ENCODE measurements at places on chromosomes 13 and 19.

GRCh38 chr13:45695198-45695730 lies 6.9 kb upstream of the CBY2 start:
- DNase-seq, result no peak

- no peak for DNase-seq
These were observed 5.4 kb upstream of the CBY2 start for GRCh38 chr13:45696610-45697226.

GRCh38 chr19:8204961-8205360 lies 4.2 kb upstream of the CERS4 start:
- no peak for DNase-seq

GRCh38 chr13:79742923-79743322 lies 262.0 kb downstream of the NDFIP2 start:
- no peak for DNase-seq

GRCh38 chr19:2783781-2784145 lies 690 bp upstream of the SGTA start:
- no peak for DNase-seq

DNA sequence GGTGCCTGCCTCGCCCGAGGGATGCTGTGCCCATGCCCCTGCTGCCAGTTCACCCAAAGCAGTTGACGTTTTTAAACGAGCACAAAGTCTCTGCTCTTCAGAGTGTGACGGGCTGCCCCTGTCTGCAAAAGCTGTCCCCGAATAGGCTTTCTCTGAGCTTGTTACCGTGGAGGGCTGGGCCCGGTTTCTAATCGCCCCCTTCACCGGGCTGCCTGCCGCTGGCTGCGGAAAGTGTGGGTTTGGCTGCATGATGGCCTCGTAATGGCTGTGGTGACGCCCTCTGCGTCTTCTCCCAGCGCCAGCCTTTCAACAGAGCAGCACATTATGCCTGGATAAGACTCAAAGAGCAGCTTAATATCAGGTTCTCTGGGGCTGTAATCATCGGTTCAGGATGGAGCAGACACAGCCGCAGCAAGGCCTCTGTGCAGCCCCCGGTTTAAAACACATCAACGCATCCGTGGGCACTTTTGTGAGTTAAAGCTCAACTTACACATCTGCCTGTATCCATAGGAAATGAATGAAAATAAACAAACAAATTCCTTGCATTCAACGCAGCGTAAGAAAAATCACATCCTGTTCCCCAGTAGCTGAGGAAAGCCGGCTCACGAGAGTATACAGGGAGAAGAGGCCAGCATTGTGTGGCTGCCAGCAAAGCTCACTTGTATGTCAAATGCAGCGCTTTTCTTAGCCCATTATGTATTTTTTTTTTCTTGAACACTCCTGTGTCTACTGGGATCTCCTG lies 166.4 kb upstream of the SOX1 start:
- DNase-seq, result no peak

GRCh38 chr13:98563071-98563470 lies 13.8 kb downstream of the STK24 start:
- DNase-seq, result peak; percentile 64

GRCh38 chr13:34810996-34811395 lies 131.1 kb upstream of the NBEA start:
- no peak for DNase-seq

DNA sequence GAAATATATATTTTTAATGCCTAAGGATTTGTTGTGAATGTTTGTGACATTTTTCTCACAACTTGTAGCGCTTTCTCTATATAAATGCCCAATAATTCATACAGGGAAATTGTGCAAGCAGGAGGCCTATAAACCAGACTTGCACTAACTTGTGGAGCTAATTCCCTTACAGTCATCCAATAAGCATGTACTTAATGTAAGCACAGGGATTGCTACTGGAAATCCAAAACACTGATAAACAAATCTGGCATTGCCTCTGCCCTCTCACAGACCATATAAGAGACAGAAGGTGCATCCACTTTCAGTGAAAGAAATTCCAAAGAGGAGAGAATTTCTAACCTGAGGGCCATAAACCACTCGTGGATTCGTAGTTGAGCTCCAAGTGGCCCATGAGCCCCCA lies 518.8 kb downstream of the MYO16 start:
- DNase-seq, result no peak

- peak; percentile 48 for DNase-seq
These were observed 366.4 kb downstream of the KLF12 start for GRCh38 chr13:73767747-73768315.

Measured in CD4-positive, alpha-beta T cell treated with Interleukin-4 for 4 hours (primary cell).